ENCODE measurements at places on chromosomes 11 and 22.

GRCh38 chr11:64208086-64208795 is 1.7 kb downstream of the FERMT3 start:
- DNase-seq, result no peak

- no peak for DNase-seq
These were observed 19.5 kb upstream of the ADORA2A start for GRCh38 chr22:24407884-24408283.

- peak; percentile 50 for DNase-seq
These were observed 79.5 kb upstream of the TTC12 start for GRCh38 chr11:113234888-113235287.

GRCh38 chr11:21250196-21250595 is 580.8 kb downstream of the NELL1 start:
- DNase-seq, result no peak

DNA sequence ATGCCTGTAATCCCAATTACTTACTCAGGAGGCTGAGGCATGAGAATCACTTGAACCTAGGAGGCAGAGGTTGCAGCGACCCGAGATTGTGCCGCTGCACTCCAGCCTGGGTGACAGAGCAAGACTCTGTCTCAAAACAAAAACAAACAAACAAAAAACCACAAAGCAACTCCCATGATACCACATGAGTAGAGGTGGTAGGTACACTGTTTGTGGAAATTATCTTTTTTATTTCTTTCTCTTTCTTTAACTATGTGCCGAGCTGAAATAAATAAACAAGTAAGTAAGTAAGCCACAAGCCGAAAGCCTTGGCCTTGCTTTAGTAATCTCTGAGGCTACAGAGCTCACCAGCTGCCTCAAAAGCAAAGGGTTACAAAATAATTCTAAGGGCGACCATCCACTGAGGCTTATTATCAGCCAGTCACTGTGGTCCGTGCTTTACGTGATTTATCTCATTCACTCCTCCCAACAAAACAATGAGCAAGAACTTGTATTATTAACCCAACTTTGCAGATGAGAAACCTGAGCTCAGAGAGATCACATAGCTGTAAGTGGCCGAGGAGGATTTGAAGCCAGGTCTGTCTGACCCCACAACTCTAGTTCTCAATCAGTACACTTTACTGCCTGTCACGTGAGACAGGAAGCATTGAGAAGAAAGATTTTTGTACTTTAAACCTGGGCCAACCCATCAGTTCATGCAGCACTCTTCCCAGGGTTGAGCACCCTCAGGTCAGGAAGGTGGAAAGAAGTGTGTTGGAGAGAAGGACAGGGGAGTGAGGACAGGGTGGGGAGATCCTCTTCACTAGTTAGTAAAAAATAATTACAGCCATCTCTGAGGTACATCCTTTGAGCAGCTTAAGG is 69.8 kb upstream of the MTMR2 start:
- no peak for DNase-seq

DNA sequence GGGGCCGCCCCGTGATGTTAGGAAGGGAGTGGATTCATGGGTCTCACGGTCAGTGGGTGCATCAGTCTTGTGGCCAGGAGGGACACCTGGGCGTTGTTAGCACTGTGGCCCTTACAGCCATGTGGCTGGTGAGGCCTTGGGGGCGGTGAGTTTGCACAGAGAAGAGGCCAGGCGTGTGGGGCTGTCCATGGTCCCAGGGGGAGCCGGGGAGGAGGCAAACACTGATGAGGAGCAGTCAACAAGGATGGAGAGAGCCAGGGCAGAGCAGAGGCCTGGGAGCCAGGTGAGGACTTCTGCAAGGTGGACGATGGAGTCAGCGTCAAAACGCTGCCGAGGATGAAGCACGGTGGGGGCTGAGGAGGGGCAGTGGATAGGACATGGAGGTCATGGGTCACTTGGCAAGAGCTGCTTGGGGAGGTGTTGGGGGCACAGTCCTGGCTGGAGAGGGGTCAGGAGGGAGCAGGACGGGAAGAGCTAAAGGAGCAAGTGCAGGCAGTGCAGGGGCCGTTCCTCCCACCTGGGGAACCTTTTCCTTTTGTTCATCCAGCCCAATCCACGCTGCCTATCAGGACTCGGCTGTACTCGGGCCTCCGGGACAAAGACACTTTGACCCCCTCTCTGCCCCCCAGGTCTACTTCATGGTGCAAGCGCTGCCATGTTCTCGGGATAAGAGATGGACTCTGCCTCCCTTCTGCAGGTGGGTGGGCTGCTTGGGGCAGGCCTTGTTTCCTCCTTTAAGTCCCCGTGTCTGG is 801.1 kb downstream of the TBC1D22A start:
- DNase-seq, result no peak

DNA sequence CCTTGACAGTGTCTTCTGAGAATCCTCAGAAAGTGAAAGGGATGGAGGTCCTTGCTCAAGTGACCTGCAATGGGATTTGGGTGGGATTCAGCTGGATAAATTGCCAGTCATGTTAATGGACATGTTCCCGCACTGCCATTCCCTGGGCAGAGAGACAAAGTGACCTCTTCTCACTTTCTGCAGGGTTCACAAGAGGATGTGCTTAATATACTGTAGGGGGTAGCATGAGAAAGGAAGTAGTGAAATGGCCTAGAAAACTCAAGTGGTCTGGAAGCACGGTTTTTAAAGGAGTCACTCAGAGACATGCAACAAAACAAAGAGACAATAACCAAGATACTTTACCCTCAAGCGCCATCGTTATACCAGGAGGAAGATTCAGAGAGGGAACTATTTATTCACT is 70.2 kb downstream of the NELL1 start:
- no peak for DNase-seq

- DNase-seq, result no peak
These were observed 162.8 kb upstream of the TMEM45B start for GRCh38 chr11:129652835-129653234.

DNA sequence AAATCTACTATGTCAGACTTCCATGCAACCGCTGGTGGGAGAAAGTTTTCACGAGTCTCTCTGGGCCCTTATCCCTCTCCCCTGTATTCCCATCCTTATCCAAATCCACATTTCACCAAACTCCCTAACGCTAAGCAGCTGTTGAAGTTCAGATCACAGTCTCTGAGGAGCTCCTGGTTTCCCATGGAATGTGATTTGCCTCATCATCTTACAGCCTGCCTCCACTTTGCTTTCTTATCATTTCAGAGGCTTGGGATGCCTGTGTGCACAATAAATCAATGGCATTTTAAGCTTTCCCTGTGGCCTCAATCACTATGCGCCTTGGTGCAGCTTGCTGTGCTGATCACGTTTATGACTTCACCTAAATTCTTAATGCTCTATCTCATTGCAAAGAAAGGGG is 352.4 kb upstream of the FAT3 start:
- no peak for DNase-seq

GRCh38 chr11:8661001-8661795 is 21.3 kb downstream of the TRIM66 start:
- no peak for DNase-seq

GRCh38 chr11:128196235-128196634 is 391.1 kb downstream of the ETS1 start:
- no peak for DNase-seq

DNA sequence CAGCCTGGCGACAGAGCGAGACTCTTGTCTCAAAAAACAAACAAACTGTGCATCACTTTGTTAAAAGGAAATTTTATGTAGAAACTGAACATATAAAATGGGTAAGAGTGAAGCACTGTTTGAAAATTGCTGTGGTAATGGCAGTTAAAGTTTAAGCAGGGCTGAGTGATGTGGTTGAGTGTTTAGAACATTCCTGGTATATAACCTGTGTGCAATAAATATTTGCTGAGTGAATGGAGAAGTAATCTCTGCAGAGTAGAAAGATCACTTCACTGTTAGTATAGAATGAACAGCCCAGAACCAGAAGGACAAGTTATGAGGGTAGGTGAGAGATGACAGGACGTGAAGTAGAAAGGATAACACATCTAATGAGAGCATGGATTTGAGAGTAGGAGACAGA is 27.3 kb downstream of the CECR2 start:
- no peak for DNase-seq

DNA sequence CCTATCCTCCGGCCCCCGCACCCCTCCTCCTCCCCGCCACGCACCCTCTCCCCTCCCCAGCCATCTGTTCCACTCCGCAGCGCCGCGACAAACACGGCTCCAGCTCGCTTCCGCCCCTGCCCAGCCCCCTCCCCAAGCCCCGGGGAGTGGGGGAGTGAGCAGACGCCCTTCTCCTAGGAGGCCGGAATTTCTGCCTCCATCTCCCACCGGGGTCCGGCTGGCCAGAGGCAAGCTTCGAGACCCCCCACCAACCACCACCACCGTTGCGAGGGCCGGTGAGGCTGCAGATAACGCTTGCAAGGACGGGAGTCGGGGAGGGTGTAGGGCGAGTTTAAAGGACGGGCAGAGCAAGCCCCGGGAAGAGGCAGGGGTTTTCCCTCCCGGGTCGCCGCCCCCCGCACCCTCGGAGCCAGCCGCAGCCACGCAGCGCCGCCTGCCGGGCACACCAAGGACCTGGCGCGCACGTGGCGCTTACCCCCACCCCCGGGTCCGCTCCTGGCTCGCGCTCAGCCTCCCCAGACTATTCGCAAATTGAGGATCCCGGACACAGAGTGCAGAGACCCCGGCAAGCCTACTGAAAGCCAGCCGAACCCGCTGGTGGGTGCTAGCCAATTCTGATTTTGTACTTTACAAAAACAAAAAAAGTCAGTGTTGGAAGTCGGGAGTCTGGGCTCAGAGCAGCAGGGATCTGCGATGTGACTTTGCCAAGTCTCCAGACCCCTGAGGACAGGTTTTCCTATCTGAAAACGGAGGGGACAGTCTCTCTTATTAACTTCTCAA is 22.6 kb downstream of the RTN4RL2 start:
- no peak for DNase-seq

DNA sequence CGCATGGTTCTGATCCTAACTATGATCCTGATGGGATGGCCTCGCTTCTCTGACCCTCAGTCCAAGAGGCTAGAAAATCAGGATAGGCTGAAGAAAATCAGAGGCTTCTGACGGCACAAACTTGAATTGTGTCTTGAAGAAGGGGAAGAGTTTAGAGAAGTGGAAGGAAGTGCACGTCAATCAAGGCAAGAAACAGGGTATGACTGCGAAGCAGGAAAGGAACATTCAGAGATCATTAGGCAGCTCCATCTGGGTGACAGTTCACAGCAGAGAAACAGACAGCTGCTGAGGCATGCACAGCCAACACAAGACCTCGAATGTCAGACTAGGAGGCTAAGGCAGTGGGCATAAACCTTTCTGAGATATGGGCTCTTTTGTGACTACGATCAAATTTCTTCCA is 29.3 kb downstream of the CLPB start:
- peak; percentile 17 for DNase-seq

DNA sequence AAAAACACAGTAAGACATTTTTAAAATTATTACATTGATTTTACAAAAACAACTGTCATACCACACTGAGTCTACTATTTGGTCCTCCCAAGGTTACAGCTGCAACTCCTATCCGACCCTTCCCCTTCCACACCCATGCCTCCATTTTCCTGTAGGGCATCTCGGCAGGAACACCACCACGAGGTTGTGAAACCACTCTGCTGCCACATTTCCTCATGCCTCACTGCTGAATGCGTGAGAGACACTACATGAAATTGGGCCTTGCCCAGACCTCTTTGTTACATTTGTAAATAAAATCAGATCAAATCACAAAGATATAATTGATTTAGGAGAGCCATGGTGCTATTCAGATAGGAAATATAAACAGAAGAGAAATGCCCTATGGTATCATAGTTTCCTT is 2.0 kb downstream of the ARHGAP32 start:
- DNase-seq, result no peak

DNA sequence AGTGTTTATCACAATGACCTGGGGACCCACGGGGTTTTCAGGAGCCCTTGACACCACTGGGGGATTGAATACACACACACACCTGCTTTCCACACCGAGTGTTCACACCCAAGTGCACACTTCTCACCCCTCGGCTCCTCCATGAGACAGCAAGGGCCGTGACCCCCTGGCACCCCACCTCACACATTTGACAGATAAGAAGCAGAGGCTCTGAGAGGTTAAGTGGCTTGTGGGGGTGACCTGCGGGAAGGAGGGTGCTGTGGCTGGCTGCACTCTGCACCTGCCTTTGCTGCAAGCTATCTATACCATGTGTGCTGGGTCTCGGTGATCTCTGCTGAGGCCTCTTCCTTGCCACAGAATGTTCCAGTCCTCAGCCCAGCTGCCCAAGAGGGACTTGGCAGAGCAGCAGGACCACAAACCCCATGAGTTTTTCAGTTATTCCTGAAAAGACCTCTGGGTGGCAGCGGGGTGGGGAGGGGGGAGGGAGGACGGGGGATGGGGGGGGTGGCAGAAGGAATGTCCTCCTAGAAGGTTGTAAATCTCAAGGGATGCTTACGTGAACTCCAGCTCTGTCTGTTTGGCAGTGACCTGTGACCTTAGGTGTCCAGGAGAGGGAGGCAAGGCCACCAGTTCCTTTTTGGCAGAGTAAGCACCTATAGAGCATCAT is 47.9 kb upstream of the RFPL3 start:
- DNase-seq, result no peak

DNA sequence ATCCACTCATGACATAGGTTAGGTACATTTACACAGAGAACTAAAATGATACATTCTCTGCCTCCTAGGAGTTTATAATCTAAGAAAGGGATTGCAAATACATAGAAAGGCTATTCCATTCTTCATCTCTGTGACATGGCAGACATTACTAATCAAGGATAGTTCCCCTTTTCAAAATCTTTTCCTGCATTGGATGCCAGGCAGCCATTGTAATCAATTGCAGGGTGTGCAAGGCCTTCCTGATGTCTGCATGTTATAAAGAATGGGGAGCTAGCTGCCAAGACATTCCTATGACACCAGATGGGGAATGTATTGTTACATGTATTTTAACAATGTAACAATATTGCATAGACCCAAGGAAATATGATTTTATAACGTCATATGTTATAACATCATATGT is 82.0 kb downstream of the KIRREL3 start:
- DNase-seq, result no peak
